NCI-H1694 treated with DMSO at 0.1 percent for 48 hours (cell line): ENCODE measurements at places on chromosomes 4 and X.

DNA sequence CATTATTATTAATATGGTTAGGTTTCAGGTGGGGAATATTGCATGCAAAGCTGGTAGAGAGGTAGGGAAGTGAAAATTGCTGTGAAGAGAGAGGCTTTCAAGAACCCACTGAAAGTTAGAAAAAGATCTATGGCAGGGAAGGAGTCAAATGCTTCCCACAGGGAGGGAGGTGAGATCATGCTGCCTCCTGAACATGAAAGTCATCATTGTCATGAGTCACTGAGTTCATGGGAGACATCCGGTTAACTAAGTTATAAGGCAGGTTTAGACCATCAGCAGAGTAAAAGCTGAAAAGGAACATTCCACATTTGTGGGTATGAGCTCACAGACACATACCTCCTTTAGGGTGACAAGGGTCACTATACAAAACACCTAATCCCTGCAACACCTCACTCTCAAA, 16.2 kb downstream of the GATB start:
- DNase-seq = no peak

GRCh38 chr4:177860171-177860570, 417.9 kb upstream of the AGA start:
- no peak for DNase-seq

DNA sequence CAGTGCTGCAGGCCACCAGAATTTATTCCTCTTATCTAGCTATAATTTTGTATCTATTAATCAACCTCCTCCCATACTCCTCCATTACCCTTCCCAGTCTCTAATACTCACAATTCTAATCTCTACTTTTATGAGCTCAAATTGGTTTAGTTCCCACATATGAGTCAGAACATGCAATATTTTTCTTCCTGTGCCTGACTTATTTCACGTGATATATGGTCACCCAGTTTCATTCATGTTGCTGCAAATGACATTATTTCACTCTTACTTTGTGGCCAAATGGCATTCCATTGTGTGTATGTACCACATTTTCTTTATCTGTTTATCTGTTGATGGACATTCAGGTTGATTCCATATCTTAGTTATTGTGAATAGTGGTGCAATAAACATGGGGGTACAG, 483.5 kb downstream of the ACTRT1 start:
- no peak for DNase-seq

GRCh38 chr4:106358899-106359298, 9.7 kb downstream of the GIMD1 start:
- no peak for DNase-seq

DNA sequence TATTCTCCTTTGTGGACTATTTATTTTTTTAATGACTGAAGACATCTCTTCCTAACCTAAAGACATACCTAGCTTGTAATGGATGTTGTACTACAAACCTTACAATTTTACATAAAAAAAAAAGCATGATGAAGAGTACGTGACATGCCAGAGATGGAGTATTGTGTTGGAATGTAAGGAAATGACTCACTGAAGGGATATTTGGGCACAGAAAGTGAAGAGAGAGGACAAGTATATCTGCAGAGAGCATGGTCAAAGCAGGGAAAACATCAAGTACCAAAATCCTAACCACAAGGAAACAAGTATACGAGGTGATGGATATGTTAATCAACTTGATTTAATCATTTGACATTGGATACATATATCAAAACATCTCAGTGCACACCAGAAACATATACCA, 1051.4 kb upstream of the PRKX start:
- DNase-seq = no peak

- no peak for DNase-seq
Measured at GRCh38 chr4:73944061-73944875, 37.6 kb downstream of the PF4 start.

GRCh38 chrX:13283512-13283911, 36.3 kb downstream of the ATXN3L start:
- DNase-seq = no peak

- DNase-seq = no peak
Measured at GRCh38 chr4:76257824-76258223, 6.3 kb downstream of the FAM47E start.

- no peak for DNase-seq
Measured at GRCh38 chr4:74418063-74418670, 26.8 kb upstream of the AREG start.

- DNase-seq = no peak
Measured at GRCh38 chrX:45806410-45807121, 605.9 kb upstream of the DIPK2B start.

DNA sequence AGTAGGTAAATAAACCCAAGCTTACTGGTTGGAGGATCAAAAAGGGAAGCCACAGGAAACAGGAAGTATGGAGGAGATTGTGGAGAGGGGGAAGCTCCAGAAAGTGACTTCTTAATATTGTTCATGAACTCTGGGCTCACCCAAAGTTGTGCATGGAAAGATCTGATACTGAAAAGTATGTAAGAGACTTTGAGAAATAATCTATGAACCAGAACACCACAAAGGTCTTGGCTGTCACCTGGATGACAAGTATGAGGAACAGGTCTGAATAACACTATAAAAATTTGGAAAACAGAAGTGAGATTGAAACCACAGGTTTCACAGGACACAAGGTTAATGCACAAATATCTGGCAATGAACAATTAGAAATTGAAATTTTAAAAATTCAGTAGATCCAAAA, 567.4 kb downstream of the INPP4B start:
- no peak for DNase-seq

DNA sequence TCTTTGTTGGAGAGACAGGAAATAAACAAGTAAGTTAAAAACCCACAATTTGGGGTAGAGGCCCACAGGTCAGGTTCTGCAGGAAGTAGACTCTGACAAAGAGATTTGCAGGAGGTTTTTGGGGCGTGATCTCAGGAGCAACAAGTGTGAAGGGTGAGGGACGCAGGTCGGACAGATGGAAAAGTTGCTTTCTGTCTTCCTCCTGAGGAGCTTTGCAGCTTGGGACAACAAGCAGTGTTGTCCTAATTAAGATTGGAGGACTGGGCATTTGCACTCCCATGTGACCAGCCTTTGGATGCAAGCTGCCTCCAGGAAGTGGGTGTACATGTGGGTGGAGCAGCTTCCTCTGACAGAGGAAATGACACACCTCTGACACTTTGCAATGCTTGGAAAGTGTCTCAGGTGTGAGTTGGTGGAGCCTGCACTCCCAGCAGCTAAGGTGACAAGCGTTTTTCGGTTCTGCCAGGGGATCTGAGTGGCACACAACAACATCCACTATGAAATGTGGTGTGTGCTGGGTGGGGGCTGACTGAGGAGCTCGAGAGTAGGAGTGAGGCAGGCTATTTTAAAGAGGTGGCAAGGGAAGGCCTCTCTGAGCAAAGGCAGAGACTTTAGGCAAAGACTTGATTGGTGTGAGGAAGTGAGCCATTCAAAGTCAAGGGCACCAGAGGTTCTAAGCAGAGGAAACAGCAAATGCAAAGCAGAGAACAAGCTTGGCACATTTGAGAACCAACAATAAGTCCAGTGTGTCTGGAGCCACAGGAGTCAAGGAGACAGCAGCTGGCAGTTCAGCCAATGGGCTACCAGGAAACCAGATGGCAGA, 339.8 kb upstream of the GATB start:
- no peak for DNase-seq

DNA sequence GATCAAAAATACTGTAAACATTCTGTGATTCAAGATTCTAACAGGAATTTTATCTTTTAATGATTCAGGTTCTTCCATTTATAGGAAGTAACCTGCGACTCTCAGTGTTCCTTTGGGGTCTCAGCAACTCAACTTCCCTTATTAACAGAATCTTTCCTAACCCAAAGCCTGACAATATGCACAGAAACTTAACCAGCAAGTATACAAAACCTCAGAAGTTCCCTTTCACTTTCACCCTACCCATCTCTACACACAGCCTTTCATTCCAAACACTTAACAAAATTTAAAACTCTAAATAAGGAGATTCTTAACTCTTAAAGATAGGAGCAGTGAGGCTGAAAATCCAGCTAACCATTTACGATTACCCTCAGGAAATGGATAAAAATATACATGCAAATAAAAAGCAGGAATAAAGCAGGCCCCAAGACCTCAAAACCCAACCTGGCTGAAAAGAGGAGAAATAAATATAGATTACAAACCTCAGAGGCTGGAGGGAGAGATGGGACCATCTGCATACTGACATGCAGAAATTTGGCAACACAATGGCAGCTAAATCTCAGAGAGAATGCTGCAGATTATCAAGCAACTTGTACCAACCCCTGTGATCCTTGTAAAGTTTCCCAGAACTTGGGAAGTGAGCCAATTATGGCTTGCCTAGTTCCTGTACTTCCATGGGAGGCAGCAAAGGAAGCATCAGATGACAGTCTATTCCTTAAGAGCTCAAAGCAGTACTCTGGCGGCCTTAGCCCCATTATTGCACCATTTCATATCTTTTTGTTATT, 101.0 kb downstream of the ATP11C start:
- DNase-seq = no peak

DNA sequence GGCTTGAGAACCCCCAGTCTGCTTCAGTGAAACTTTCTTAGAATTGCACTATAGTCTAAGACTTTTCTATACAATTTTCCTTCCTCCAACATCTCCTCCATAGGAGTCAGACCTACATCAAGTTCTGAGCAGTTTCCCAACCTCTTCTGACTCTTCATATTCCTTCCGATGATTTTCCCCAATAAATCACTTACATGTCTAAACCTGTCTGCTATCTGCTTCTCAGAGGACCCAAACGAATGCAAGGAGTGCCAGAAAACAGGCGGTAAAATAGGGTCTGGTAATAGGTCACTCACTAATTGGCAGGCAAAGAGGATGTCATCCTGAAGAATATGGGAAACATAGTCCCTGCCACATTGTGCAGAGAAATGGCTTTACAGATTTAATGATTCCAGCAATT, 153.9 kb downstream of the PCDH18 start:
- no peak for DNase-seq

GRCh38 chr4:146370841-146371240, 150.9 kb downstream of the SLC10A7 start:
- no peak for DNase-seq

DNA sequence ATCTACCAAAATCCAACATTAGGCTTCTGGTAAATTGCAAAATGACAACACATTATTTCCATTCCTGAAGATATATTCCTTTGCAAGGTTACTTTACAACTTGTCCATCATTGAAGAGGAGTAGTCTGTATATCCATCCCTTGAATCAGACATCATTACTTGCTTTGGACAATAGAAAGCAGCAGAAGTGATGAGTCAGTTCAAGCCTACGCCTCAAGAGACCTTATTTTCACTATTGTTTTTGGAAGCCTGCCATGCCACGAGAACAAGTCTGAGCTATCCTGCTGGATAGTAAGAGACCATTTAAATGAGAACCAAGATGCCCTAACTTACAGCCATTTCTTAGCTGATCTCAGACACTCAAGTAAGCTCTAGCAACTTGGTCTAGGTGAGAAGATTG, 246.0 kb upstream of the HHIP start:
- no peak for DNase-seq
